Femur (tissue), 1 donor: ENCODE measurements at places on chromosomes 2 and 18.
A peak's percentile ranks its signal among the peaks of the same experiment; 100 is the strongest.

- DNase-seq: peak; percentile 76
Measured at GRCh38 chr18:3453540-3454364, 3.8 kb downstream of the TGIF1 start.

DNA sequence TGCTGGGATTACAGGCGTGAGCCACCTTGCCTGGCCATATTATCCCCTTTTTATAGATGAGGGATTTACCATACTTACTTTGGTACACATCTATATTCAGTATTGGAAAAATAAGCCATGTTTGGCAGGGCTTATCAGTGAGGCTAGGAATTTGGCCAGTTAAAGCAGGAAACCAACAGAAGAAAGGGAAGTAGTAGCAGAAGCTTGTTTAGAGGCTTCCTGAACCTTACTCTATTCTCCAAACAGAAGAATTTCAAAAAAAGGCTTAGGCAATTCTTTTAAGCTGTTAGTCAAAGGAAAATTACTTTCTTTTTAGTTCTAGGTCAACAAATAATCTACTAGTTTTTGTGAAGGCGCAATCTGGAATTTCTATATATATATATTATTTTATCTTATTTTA, 3.2 kb upstream of the GLS start:
- DNase-seq: no peak

DNA sequence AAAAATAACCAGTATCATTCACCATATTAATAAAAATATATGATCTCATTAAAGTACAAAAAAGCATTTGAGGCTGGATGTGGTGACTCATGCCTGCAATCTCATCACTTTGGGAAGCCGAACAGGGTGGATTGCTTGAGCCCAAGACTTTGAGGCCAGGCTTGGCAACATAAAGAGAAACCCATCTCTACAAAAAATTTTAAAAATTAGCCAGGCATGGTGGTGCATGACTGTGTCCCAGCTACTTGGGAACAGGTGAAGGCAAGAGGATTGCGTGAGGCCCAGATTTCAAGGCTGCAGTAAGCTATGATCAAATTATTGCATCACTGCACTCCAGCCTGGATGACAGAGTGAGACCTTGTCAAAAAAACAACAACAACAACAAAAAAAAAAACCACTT, 75.9 kb downstream of the RAD51AP2 start:
- no peak for DNase-seq

DNA sequence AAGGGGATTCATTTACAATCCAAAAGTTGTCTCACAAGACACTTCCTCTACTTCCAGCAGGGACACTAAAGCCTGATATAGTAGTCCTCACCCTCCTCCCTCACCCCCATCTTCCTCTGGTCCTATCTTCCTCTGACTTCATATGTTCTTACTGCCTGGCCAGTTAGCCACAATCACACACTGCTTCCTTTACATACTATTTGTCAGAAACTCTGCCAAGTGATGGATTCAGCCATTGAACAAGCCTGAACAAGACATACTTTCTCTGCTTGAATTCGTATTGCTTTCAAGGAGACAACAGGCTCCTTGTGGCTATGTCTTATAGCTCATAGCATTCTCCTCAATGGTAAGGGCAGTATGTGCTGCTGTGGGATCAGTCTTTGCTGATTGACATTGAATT, 672.2 kb downstream of the BCL11A start:
- DNase-seq: no peak

DNA sequence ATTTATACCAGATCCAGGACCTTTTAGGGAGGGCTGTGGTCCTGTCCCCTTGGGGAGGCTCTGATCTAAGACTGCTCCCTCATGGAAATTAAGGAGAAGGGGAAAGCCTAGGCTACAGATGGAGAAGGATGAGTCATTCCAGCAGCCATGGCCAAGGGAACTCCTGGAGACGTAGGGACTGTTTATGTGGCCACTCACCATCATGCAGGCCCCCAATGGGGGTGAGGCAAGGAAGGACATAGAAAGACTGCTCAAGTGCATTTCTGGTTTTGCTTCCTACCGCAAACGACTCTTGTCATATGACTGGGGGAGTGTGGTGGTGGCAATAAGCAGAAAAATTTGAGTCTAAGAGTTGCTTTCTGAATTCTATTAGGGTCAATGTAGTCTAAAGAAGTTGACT, 54.0 kb upstream of the CYP1B1 start:
- no peak for DNase-seq

- DNase-seq: no peak
Measured at GRCh38 chr18:22822841-22823508, 110.2 kb upstream of the RBBP8 start.

- DNase-seq: no peak
Measured at GRCh38 chr2:102892698-102893310, 131.0 kb downstream of the TMEM182 start.
